AG10803 (cell line): ENCODE measurements at places on chromosomes 5 and 9.
A peak's percentile ranks its signal among the peaks of the same experiment; 100 is the strongest.

GRCh38 chr9:99782962-99783718, 38.5 kb upstream of the NR4A3 start:
- DNase-seq = no peak

DNA sequence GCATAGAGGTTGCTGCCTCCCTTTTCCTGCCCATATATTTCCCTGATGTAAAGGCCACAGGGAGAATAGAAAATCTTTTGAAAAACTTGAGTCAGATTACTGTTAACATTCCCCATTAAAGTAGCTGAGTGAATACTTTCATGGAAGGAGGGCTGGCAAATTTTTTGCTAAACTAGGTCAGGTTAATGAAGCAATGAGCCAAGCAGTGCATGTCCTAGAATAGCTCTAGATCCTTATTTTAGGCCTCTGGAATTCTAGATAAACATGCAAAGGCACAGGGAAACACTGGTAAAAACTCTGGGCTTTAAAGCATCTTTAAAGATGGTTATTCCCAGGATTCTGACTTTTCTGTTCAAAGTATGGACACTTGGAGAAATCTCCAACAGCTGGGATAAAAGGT, 27.9 kb downstream of the TTC1 start:
- no peak for DNase-seq

GRCh38 chr9:35909274-35909673, at the start of gene SPAAR:
SPAAR (plus strand) TSS chr9:35909490; CDS start chr9:35910464, 974 bp downstream.
- no peak for DNase-seq

DNA sequence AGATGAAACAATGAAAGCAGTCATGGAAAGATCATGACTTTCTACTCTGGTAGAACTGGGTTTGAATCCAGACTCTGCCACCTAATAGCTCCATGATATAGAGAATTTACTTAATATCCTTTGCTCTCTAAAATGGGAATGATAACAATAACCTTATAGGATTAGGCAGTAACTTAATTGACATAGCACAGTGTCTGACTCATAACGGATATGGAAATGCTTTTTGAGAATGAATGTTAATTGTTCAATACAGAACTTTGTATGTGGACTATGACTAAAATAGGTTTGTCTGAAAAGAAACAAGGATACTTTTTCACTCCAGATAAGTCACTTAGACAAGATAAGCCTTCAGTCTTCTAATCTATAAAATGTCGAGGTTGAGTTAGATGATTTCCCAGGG, 330.7 kb downstream of the PTPRD start:
- no peak for DNase-seq

DNA sequence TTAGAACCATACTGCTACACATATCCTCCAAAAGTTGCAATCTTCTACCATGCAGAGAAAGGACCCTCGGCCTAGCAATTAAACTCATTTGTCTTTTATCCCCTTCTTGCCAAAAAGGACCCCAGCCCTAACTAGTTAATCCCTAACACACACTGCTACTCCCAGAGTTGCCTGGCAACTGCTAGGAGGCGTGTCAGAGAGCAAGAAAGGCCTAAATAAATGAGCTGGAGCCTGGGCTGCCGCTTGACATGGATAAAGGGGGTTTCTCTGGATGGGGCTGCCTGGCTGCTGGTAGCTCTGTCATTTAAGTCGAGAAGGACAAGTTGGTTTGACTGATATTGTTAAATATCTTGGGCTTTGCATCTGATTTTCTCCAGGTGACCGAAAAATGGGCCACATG, 194.8 kb downstream of the CRB2 start:
- no peak for DNase-seq

DNA sequence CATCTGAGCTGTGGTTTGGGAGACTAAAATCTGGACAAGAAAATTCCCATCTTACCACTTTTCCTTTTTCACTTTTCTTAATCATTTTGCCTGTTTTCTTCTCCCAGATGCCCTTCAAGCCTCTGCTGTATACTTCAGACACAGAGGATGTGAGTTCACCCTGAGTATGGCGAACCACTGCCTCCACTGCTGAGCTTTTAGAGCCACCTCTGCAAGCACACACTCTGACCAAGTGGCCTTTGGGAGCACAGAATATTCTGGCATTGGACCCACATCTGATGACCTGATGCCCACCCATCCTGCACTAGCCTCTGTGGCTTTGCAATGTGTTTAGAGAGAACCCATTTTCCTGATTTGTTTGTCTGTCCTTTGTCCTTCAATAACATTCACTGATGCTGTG, 32.5 kb downstream of the TERT start:
- DNase-seq = peak; percentile 4

DNA sequence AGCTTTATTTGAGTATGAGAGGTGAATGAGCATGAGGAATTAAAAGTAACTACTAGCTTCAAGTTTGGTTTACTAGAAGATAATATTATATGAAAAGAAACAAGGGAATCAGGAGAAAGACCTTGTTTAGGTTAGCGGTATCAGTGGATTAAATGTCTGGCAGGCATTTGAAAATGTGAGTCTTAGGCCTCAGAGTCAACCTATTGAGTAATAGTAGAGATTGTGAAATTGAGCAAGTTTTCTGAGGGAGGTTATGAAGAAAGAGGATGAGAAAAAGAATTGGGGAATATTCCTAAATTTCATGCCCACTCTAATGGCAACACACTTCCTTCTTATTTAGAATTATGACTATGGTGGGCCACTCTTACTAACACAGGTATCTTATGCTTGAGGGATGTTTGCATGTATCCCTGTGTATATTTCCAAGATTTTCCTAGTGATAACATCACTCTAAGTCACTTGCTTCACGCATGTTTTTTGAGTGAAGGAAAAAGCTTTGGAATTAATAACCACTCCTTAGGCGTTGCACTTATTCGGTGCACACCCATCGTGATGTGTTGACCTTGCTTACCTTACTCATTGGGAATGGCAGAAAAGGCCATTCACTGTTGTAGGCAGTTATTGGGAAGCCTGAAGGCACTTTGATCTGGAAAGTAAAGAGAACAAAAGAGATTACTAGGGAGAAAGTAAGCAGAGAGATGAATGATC, 8.2 kb upstream of the ELL2 start:
- DNase-seq = peak; percentile 66

DNA sequence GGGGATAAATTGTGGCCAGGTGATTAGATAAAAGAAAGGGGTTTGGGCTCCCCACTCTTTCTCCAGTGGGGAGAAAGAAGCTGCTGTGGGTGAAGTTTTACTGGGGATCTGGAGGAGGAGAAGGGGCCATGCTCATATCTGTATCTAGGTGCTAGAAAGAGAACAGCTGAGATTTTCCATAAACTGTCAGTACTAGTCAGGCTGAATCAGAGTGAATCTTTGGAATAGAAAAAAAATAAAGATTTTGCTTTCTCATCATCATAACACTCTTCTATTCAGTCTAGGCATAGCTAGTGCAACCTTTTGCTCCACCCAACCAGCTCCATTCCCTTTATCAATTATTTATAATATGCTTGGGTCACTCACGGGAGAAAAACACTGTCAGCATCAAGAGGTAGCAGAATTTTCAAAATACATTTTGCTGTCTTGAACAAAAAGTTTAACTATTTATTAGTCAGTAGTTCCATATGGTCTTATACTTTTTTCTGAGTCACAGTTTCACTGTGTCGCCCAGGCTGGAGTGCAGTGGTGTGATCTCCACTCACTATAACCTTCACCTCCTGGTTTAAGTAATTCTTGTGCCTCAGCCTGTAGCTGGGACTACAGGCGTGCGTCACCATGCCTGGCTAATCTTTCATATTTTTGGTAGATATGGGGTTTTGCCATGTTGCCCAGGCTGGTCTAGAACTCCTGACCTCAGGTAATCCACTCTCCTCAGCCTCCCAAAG, 21.3 kb upstream of the ERMP1 start:
- DNase-seq = no peak

DNA sequence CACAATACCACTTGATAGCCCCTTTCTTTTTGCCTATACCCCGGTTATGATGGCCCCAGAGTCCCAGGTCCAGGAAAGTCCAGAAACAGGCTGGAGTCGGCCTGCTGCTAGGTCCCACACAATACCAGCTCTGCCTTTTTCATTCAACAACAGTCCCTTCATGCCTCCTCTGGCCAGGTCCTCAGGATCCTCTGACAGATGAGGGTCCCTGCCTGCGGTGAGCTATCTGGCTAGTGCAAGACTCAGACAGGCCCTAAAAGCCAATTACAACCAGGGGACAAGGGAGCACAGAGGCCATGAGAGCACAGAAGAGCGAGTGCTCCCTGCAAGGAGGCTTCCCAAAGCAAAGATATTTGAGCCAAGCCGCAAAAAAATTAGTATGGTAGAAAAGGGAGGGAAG, 84.8 kb upstream of the ZBTB43 start:
- no peak for DNase-seq

DNA sequence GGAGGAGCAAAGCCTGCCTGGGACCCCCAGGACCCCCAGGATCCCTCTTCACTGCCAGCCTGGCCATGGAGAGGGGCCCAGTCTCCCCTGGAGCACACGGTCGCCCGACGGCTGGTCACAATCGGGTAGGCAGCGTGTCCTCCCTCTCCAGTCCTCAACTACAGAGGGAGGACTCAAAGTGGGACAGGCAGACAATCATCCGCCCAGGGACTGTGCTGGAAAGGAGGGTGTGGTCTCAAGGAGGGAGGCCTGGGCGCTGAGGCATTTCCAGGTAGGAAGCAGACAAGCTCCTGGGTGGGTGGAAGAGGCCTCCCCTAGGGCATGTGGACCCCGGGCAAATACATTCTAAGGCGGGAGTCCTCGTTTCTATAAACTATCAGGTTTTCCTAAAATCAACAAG, 93.2 kb upstream of the ADAMTS2 start:
- no peak for DNase-seq

DNA sequence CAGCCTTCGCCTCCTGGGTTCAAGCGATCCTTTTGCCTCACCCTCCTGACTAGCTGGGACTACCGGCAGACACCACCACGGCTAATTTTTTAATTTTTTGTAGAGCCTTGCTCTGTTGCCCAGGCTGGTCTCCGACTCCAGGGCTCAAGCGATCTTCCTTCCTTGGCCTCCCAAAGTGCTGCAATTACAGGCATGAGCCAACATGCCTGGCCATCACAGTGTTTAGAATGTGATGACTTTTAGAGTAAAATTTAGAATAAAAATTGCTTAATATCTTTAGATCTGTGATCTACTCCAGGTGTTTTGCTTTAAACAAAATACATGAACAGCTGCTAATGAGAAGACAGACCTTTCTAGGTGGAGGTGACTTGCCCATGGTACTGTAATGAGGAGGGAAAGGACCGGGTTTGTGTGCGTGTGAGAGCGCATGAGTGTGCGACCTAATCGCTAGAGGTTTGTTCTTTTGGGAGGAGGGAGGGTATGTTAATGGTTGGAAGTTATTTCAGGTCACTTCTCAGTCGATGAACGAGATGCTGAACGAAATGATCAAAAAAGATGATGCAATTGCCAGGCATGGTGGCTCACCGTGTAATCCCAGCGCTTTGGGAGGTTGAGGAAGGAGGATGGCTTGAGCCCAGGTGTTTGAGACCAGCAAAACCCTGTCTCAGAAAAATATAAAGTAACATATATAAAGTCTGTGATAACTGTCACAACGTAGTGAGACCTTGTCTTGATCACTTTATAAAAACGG, 2.0 kb downstream of the CNOT6 start:
- DNase-seq = no peak

DNA sequence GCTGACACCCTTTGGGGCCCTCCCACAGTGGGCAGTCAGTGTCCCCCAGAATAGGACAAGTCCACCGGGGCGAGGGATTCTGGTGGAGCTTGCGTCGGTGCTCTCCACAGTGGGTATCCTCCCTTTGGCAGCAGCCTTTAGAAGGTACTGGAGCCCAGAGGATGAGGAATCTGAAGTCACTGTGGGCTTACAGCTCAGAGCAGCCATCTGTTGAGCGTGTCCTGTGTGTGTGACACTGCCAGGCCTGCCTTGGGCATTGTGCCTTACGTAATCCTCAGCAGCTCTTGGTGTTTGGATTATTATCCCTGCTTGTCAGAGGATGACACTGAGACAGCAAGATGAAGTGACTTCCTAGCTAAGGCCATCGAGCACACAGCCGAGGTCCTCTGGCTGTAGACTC, 12.6 kb downstream of the URM1 start:
- no peak for DNase-seq

GRCh38 chr9:122286764-122287163, 22.1 kb downstream of the MRRF start:
- no peak for DNase-seq

DNA sequence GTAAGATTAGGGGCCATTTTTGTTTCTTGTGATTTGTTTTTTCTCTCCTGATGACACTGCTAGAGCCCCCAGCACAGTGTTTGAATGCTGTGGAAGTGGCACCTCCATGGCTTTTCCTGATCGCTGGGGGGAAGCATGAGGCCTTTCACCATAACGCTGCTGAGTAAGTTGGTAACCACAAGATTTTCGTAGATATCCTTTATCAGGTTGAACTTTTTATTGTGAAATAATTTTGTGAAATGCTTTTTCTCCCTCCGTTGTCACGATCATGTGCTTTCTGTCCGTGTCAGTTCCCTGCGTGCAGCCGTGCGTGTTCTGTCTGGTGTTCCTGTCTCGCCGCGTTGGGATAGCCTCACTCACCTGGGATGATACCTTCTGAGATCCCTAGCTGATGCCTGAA, 59.4 kb downstream of the EHMT1 start:
- DNase-seq = no peak

DNA sequence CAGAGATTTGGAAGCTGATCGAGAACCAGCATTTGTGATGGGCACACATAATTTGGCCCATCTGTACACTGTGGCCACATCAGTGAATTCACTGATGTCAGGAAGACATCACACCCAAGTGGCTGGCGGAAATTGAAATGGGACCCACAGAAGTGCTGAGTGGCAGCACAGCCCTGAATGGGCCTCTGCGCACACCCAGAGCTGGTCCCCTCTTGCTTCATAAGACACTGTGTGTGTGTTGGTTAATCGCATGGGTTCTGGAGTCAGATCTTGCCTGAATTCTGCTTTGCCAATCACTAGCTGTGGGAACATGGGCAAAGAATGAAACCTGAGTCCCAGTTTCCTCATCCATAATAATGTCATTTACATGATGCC, 72.2 kb downstream of the PCSK5 start:
- DNase-seq = no peak

- no peak for DNase-seq
Observed at GRCh38 chr5:180598316-180598701, 7.0 kb upstream of the SCGB3A1 start.

GRCh38 chr5:163938595-163938994, 433.2 kb downstream of the MAT2B start:
- no peak for DNase-seq

DNA sequence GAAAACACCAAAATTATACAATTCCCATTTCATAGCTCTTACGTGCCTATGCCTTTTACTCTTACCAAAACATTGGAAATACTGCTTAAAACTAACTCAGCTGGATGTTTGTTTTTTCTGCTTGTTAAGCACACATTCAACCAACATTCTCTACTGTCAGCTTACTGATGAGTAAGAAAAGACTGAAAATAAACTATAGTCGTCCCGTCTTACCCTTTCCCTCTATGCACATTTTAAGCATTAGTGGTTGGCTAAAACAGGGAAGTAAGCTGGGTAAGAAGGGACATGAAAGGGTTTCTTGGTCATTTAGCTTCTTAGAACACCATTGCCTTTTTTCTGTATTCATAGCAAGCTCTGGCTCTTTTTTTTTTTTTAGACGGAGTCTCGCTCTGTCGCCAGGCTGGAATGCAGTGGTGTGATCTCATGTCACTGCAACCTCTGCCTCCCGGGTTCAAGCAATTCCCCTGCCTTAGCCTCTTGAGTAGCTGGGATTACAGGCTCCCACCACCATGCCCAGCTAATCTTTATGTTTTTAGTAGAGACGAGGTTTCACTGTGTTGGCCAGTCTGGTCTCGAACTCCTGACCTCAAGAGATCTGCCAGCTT, 232.1 kb upstream of the PCSK5 start:
- no peak for DNase-seq
